Colonic mucosa (tissue), 4 donors: ENCODE measurements at places on chromosomes 2 and 18. TPM values are rescaled to one million over a fixed set of nuclear protein-coding genes. Genes with fewer than 3 reads are reported as not detected.

RAPGEF4 gene
- total RNA-seq: 1.3 TPM

PARD3B gene
- 20.0 TPM for total RNA-seq

NEUROD1 gene
- total RNA-seq: 1.8 TPM

DNA sequence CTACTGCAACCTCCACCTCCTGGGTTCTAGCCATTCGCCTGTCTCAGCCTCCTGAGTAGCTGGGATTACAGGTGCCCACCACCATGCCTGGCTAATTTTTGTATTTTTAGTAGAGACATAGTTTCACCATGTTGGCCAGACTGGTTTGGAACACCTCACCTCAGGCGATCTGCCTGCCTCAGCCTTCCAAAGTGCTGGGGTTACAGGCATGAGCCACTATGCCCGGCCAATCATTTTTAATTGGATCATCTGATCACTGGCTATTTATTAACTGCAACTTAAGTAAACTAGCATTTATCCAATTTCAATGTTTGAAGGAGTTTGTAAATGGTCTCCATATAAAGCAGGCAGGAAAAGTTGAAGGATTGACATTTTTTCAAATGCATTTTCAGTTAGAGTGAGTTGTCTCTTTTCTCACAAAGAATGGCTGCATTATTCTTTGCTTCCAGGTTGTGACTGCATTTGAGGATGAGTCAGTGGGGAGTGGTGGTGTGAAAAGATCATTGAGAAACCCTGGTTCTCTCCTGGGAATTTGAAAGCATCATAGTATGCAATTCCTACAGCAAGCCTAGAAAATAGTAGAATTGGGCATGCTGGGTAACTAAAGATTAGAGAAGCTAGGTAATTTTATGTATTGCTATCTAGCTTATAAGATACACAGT is 431.1 kb upstream of the ZEB2 start:
- no peak for DNase-seq

- no peak for DNase-seq
These were observed 10.8 kb downstream of the PASK start for GRCh38 chr2:241138471-241138870.

DNA sequence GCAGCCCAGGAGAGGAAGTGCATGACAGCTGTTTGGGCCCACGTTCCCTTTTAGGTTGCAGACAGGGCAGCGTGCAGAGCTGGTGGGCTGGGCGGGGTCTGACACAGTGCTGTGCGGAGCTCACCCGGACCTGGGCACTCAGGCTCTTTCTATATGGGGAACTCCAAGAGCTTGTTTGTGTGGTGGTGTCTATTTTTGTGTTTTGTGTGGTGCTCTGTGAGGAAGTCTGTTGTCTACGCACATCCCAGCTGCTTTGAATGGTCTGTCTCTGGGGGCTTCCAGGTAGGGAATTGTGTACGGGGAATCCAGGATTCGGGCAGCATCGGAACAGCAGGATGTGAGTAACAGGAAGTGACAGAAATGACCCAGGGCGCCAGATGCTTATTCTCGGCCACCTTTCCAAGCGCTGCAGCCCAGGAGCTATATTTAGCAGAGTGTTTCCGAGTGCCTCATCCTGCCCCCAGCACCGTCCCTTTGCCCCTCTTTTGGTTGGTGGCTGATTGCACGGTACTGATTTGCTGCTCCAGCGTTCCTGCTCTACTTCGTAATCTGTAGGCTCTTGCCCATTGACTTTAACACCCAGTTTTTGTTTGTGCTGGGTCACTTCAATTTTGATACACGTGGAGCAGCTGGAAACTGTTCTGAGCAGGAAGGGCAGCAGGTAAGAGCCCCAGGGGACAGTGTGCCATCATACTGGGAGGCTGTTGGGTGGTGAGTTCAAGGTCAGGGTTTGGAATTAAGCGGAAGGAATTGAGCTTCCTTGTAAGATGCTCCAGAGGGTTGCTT is 64.7 kb downstream of the DGKD start:
- no peak for DNase-seq

DNA sequence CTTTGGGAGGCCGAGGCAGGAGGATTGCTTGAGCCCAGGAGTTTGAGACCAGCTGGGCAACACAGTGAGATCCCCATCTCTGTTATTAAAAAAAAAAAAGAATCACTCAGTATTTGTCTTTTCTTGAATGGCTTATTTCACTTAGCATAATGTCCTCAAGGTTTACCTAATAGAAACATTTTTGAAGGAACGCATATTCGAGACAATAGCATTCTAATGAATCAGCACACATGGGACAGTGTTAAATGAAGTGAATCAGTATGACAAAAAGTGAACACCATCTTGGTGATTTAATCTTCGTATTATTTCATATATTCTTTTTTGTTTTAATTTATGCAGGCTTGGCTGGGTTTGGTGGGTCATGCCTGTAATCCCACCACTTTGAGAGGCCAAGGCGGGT is 44.7 kb downstream of the WIPF1 start:
- no peak for DNase-seq

- no peak for DNase-seq
These were observed 11.9 kb downstream of the ZSCAN30 start for GRCh38 chr18:35278085-35278484.
